HCT116 (cell line): ENCODE measurements at places on chromosomes 1 and 21.

- no peak for DNase-seq
These were observed 148.0 kb upstream of the ZRANB2 start for GRCh38 chr1:71228742-71229365.

DNA sequence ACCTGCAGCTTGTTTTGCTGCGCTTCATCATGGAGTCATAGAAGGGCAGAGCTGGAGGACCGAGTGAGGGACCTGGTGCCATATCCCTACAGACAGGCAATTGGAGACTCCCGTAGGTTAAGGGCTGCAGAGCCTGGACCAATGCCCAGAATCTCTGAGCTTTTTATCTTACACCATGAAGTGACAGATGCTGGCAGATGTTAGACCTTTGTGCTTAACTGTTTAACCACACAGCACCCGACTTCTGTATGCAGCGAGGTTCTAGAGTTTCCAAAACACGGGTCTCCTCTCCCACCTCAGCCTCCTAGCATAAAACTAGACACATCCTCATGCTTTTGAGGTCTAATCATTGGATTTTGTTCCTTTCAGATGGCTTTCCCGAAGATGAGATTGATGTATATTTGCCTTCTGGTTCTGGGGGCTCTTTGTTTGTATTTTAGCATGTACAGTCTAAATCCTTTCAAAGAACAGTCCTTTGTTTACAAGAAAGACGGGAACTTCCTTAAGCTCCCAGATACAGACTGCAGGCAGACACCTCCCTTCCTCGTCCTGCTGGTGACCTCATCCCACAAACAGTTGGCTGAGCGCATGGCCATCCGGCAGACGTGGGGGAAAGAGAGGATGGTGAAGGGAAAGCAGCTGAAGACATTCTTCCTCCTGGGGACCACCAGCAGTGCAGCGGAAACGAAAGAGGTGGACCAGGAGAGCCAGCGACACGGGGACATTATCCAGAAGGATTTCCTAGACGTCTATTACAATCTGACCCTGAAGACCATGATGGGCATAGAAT lies 47.6 kb downstream of the B3GALT5 start:
- no peak for DNase-seq

GRCh38 chr1:211896958-211897357 lies 66.4 kb upstream of the LPGAT1 start:
- no peak for DNase-seq

GRCh38 chr1:157496121-157496526 lies 56.2 kb downstream of the FCRL5 start:
- DNase-seq: peak; percentile 26

GRCh38 chr1:200900877-200901276 lies 6.2 kb downstream of the INAVA start:
- no peak for DNase-seq

DNA sequence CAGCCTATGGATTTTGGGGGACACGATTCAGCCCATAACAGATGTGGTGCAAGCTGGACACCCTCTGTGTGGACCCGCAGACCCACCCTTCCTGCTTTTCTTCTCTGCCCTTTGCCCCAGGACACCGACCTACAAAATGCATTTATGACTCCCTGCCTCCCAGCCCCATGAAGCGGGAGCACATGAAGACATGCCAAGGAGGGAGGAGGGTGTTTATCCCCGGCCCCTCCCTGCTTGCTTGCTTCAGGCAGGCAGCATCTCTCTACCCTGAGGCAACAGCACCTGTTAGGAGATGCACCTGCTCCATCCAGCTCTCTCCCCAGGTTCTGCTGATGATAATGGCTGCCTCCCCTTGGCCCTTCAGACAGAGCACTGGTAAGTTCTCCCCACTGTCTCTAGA lies 187.5 kb downstream of the PSMG1 start:
- DNase-seq: no peak

DNA sequence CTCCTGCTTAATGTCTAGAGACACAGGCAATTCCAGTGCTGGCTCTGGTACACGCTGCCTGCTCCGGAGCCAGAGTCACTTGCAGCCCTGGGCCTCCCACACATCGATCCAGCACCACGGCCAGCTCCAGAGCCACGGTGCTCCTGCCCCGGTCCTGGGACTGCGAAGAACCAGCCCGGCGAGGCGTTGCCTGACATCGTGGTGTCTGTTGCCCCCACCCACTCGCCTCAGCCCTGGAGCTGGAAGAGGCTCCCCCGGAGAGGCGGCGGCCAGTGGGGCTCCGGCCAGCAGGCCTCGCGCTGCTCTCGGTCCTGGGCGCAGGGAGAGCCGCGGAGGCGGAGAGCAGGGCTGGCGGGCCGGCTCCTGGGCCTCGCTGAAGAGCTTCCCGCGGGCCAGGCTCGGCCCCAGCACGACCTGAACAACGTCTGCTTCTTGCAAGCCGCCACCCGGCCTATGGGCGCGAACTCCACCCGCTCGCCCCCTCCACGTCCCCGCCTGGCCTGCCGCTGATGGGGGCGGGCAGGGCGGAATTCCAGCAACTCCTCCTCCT lies 364.8 kb downstream of the CEP170 start:
- no peak for DNase-seq

DNA sequence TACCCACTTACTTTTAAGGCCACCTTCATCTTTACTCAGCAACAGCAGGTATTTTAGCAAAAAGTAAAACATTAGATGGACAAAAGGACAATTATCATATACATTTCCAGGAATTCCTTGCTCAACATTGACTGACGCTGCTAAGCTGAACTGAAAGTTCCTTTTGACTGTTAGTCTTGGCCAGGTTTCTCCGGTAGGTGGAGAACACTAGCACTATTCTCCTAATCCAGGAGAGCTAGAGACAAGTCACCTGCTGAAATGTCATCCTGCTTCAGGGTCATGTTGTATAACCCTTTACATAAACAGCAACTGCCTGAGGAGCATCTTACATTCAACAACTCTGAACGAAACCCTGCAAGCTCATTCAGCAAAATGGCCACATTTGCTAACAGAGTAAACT lies 109.0 kb upstream of the ESRRG start:
- DNase-seq: no peak

GRCh38 chr21:26127918-26128317 lies 42.7 kb downstream of the APP start:
- no peak for DNase-seq

- no peak for DNase-seq
These were observed 1108.7 kb downstream of the NCAM2 start for GRCh38 chr21:22106720-22107410.

DNA sequence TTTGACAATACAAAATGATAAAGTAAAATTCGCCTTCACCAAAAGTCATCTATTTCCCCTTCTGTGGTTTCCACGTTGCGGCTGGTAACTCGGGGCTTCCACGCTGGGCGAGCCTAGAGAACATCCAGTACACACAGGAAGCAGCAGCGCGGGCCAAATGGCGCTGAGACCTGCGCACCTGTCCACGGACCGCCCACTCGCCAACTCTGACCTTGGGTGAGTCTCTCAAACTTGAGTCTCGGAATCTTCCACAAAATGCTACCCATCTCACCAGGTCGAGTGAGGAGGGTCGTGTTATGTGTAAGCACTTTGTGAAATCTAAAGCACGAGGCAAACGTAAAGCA lies 820 bp upstream of the TTF2 start:
- peak; percentile 31 for DNase-seq

GRCh38 chr1:207812778-207813511 lies 61.1 kb downstream of the CD46 start:
- DNase-seq: no peak

DNA sequence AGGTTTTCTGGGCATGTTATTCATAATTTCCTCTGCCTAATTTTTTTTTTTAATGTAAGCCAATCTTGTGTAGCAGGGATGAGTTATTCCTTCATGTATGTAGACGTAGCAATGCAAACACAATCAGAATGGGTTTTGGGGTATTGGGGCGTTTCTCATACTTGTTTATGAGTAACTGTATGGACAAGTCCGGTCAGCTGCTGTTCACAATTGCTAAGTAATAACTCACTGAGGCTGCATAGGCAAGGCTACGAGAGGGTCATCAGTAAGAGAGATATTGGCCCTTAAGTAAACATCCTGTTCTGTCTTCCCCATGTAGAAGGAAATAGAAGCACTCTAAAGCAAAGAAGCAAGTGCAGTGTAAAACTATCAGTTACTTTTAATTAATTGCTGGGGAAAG lies 9.5 kb upstream of the TARS2 start:
- DNase-seq: no peak

GRCh38 chr21:39483917-39484316 lies 32.1 kb downstream of the SH3BGR start:
- no peak for DNase-seq

DNA sequence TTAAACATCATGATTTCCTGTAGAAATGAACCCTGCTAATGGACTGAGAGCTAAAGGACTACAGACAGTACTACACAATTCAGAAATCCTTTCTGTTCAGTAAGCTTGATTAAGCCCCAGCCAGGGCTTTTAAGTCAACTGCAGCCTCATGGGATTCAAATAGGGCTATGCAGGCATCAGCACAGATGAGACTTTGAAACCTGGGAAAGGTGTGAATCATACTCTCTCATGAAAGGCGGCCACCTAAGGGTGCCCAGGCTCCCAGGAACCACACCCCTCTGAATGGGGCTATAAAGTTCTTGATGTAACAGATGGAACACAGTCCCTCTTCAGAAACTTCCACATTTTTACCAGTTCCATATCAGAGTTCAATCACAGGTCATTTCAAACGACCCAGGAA lies 7.6 kb downstream of the SIPA1L2 start:
- DNase-seq: peak; percentile 85

DNA sequence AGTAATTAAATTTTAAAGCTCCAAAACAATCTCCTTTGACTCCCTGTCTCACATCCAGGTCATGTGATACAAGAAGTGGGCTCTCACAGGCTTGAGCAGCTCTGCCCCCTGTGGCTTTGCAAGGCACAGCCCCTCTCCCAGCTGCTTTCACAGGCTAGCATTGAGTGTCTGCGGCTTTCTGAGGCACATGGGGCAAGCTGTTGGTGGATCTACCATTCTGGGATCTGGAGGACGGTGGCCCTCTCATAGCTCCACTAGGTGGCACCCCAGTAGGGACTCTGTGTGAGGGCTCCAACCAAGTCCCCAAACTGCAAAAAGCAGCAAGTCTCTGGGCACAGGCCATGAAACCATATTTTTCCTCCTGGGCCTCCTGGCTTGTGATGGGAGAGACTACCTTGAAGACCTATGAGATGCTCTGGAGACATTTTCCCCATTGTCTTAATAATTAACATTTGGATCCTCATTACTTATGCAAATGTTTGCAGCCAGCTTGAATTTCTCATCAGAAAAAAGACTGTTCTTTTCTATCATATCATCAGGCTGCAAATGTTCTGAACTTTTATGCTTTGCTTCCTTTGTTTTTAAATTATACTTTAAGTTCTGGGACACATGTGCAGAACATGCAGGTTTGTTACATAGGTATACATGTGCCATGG lies 554.1 kb upstream of the OLFM3 start:
- DNase-seq: peak; percentile 21

DNA sequence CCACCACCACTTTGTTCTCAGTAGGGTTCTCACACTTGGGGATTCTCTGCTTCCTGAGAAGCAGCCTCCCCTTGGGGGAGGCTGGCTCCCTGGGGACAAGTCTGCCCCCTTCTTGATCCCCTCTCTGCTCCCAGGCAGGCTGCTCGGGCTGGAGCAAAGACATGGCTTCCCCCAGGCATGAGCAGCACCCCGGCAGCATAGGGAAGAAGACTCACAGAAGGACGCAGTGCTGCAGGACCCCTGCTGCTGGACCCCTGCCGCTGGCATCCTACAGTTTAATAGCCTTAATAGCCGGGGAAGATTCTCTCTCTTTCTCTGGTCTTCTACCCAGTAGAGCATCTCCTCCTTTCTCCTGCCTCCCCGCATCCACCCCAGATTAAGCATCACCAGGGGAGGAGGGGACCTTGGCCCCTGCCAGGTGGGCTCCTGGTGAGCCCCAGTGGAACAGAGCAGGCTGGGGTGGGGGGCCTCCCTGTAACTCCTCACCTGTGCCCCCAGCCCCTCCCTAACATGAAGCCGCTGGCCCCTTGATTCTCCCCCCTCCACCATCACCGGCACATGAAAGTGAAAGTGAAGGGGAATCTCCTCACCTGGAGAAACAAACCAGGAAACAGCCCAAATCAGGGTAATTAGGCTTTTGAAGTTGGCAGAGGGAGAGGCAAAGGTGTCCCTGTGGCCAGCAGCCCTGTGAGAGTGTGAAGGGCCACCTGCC lies 2.5 kb downstream of the WNT3A start:
- no peak for DNase-seq

DNA sequence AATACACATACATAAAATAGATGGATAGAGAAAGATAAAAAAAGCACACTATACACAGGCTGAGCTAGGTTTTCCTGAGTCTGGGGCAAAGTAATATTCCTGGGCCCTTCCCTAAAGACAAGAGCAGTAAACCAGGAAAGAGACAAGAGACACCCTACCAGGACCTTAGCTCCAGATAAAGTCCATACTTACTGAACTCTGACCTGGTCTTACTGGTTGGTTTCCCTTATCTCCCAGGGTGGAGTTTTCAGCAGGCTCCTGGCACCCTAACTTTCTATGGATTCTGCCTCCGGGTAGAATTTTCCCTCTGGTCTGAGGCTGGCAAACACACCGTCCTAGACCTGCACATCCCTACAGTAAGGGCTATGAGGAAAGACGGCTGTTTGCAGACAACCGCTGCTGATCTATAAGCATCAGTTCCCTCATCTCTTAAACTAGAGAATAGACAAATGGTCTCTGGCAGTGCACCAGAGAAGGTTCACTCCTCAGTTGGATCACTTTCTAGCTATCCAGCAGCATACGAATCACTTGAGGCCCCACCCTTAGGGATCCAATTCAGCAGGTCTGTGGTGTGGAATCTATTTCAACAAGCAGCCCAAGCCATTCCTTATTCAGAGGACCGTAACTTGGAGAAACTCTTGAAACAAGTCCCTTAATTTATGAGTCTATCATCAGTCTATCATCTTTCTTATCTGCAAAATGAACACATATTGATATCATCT lies 52.0 kb downstream of the ARHGEF11 start:
- DNase-seq: no peak

DNA sequence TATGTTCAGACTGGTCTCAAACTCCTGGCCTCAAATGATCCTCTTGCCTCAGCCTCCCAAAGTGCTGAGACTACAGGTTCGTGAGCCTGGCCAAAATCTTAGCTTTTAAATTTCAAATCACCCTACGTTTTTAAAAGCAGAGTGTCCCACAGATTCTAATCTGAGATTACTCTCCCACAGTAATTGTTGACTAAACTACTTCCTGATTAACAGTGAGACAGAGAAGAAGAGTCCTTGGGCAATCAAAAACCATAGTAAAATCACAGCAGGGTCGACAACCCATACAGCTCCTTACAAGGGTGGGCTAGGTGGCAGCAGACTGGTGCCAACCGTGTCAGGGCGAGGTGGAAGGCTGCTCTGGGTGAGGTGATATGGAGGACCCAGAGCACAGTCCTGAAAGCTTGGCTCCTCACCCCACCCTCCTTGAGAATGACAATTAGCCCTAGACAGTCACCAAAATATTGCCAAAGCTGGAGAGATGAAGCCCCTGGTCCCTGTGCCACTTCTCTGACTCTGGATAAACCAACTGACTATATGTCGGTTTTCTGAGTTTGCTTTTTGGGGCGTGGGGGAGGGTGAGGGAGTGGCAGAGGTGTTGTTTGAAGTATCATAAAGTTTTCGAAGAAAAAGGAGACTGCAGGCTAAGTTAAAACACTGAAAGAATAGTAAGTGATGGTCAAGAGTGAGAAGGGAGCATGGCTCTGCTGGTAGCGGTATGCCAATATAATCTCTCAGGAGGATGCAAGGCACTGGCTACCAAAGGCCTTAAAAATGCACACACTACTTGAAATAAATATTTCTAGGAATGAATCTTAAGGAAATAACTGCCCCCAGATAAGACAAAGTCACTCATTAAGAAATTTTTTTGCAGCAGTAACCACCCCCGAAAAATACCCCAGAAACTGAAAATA lies 86.8 kb downstream of the SLC45A1 start:
- no peak for DNase-seq
